ENCODE measurements at places on chromosomes 5 and 9.

- DNase-seq, result no peak
Observed at GRCh38 chr5:57595523-57595991, 112.9 kb upstream of the ACTBL2 start.

- peak; percentile 23 for DNase-seq
Observed at GRCh38 chr5:28807195-28807729, 1768.9 kb upstream of the CDH9 start.

DNA sequence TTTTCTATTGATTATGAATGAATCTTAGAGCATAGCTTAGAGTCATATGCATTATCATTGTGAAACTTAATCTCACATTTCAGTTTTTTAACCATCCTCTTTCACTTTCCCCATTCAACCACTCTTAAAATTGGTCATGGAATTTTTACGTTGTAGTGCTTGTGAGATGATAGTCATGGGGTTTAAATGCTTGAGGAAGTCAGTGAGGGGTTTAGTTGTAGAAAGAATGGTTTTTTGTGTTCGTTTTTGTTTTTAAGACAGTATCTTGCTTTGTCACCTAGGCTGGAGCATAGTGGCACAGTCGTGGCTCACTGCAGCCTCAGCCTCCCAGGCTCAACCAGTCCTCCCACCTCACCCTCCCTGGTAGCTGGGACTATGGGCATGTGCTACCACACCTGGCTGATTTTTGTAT, 19.6 kb downstream of the UGCG start:
- DNase-seq, result no peak

DNA sequence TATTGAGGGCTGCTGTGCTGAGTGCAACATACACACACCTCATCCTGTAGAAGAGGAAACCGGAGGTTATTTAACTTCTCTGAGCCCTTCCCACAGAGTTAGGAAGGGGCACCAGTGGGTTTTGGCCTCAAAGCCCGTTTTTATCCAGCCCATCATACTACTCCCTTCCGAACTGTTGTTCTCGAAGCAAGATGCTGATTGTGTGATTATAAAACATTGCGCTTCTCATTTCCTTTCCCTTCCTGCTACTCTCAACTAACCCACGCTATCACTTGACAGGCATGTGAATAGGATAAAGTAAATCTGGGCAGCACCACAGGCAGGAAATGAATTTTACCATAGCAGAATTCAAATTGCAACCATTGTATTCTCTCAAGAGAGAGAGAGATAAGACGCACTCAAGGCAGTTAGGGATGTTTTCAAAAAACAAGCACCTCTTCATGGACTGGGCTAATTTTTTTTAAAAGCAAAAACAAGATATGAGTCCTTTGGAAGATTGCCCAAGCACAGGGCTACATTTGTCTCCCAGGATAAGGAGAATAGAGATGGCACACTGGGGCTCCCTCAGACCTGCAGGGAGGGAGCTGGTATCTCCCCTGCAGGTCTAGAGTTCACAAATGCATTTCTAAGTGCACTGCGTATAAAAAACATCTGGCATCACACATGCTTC, 52.6 kb downstream of the GNA14 start:
- no peak for DNase-seq

DNA sequence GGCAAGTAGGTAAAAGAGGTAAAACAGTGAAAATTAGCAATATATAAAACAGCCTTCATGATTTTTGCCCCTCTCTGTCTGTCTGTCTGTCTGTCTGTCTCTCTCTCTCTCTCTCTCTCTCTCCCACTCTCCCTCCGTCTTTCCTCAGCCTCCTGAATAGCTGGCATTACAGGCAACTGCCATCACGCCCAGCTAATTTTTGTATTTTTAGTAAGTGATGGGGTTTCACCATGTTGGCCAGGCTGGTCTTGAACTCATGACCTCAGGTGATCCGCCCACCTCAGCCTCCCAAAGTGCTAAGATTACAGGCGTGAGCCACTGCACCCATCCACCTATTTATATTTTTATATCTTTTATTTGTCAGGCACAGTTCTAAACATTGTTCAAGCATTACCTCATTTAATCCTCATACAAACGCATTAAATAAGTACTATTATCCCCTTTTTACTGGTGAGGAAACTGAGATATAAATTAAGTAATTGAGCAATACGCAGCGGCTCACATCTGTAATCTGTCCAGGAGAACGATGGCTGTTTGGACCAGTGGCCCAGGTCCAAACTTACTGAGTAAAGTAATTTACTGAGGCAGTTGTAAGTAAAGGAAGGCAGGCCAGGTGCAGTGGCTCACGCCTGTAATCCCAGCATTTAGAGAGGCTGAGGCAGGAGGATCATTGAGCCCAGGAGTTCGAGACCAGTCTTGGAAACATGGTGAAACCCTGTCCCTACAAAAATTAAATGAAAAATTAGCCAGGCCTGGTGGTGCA, 60.9 kb downstream of the UBE2R2 start:
- no peak for DNase-seq

DNA sequence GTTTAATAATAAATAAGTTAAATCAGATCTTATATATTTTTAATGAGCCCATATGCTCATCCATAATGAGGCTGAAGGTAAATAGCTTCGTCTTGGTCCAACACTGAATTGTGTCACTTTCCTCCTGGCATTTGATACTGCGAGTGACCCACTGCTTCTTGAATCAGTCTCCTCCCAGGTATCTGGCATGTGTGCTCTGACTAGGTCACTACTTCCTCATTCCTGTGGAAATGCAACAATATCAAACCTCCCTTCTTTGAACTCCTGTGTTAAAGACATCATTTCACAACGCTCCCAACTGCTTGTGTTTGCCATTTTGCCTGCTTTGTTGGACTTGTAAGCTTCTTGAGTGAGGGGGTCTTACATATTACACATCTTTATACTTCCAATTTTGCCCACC, 157.7 kb downstream of the SLC24A2 start:
- no peak for DNase-seq

- no peak for DNase-seq
Observed at GRCh38 chr9:94911986-94912635, 185.6 kb downstream of the AOPEP start.

GRCh38 chr5:40521108-40521785, 158.5 kb upstream of the PTGER4 start:
- no peak for DNase-seq

GRCh38 chr9:104921067-104921741, 6.8 kb downstream of the ABCA1 start:
- DNase-seq, result no peak

- no peak for DNase-seq
Observed at GRCh38 chr5:178293815-178294214, 61.2 kb upstream of the PHYKPL start.

DNA sequence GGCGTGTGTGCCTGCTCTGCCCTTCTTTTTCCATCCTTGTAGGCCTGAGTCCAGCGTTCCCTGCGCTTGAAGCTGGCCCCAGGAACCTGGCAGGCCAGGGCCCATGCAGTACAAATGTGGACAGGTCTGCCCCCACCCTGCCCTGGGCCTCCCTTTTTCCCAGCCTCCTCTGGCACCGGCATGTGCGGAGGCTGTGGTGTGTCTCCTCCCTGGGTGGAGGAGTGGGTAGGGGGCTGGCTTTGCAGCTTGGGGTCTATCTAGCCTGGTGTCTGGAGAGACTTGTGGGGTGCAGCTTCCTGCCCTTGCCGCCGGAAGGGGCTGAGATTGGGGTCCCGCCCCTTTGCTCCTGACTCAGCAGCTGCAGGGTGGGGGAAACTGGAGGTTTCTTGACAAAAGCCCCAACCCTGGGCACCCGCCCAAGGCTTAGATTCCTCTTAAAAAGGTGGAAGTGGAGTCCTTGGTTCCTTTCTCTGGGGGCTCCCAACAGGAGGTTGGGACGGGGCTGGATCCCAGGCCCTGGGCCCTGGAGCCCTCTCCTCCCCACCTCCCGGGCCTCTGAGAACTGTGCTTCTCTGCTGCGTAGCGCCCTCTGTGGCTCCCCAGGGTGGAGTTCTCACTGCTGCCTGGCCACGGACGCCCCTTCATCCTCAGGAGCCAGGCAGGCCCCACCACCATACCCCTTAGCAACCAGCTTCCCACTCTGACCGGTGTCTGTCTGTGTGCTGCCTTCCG, 18.0 kb downstream of the RXRA start:
- no peak for DNase-seq

DNA sequence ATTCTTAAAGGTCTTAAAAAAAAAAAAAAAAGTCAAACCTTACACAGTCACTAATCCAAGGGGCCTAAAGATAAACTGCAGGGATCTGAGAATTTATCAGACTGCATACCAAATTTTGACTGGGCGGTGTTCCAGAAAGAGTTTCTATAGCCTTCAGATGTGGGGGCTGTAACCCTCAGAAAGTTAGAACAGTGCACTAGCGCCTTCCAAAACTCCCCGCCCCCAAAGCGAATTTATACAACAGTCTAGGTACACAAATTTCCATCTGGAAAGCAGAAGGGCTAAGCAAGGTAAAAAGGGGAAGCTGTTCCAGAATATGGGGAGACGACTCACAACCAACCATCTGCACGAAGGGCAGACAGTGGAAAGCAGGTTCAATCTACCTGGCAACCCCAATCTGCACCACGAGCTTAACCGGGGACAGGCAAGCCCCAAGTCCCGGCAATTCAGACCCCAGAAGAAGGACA, 813 bp downstream of the ERMP1 start:
- peak; percentile 22 for DNase-seq

- DNase-seq, result peak; percentile 15
Observed at GRCh38 chr9:125758986-125759763, 12.0 kb downstream of the PBX3 start.

GRCh38 chr9:84856181-84856632, 186.7 kb downstream of the NTRK2 start:
- DNase-seq, result no peak

DNA sequence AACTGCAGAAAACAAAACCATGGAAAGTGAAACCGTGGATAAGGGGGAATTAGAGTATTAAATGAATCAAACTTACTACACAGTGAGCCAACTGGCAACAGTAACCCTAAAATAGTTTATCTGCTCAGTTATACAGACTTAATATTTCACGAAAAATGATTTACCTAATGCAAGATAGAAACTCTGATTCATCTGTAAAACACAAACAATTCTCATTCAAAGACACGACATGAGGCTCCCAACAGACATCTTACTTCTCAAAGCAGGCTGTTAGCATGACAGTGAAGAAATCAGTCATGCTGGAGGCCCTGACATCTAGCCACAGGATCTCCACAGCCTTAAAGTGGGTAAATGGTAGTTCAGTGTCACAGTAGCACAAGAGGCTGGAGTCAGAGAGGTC, 131.2 kb downstream of the FBN2 start:
- DNase-seq, result no peak

DNA sequence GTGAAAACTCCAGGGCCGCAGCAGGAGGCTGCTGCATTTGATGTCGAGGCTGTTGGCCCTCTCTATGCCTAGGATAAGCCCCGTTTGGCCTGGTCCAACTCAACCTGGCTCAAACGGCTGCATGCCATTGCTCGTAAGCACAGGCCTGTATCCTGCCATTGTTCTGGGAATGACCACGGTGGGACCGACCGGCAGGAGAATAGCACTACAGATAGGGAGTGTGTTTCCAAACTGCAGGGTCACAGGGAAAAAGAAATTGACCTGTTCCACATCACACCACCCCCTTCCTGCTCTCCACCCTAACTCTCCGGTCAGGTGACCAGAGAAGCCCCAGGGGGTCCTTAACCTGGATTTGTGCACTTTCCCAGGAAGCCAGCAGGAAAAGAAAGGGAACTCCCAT, 278.7 kb upstream of the KLF4 start:
- no peak for DNase-seq

GRCh38 chr5:126650463-126650862, 49.7 kb downstream of the PHAX start:
- DNase-seq, result no peak

DNA sequence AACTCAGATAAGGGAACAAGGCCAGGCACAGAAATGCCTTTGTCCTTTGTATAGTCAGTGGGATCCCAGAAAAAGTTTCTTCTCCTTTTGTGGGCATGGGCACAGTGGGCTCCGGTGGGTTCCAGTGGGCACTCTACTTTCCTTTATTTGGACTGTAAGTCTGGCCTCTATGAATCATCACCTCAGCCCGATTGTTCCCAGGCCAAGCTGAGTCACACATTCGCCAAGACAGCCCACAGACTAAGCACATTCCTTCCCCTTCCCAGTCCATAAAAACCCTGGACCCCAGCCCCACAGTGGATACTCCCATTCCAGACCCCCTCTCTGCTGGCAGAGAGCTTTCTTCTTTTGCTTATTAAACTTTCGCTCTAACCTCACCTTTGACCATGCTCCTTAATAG, 165.0 kb downstream of the FBXL17 start:
- no peak for DNase-seq

DNA sequence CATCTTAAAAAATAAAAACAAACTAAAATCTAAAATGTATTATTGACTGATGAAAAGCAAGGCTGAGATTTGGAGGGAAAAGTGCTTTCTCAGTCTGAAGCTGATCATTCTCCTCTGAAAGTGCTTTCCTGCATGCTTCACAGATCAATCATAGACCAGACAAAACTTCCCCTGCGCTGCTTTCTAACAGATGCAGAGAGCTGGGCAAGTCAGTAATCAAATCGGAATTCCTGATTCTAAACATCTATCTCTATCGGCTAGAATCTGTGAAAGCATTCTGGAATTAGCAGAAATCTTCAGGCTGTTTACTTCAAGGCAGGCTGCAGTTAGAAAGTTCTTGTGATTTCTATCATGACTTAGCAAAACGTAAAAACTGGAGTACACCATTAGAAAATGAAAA, 15.6 kb upstream of the FAM81B start:
- peak; percentile 2 for DNase-seq

- DNase-seq, result peak; percentile 17
Observed at GRCh38 chr9:16074963-16075362, 522.1 kb downstream of the CCDC171 start.

DNA sequence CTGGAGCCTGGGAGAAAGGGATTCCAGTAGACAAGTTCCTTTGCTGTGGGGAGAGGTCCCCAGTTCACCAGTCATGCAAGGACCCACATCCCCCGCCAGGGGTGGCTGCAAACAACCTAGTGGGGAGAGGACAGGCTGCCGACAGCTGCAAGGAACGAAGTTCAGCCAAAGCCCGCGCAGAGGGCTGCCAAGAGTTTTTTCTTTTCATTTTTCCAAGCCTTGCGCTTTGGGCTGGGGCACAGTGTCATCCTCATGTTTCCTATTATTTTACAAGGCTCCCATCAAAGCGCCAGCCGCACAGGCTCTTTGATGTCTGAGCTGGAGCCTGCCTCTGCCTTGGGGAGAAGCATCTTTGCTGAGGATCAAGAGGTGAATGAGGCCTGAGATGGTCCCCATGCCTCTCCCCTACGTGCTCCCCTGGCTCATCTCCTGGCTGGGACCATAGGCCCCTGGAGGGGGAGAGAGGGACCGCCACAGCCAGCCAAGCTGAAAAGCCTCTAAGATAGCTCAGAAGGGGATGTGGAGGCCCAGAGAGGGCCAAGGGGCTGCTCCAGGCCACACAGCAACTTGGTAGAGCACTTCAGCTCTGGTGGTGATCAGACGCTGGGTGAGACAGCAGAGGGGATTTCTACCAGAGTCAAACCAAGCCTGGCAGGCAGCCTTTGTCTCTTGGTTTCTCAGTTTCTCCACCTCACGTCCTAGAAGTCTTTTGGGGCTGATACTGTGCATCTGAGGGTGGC, 50.4 kb upstream of the SYNPO start:
- DNase-seq, result no peak

Data from adipocyte (in vitro differentiated cells).